ENCODE measurements at places on chromosomes 3 and 15.

DNA sequence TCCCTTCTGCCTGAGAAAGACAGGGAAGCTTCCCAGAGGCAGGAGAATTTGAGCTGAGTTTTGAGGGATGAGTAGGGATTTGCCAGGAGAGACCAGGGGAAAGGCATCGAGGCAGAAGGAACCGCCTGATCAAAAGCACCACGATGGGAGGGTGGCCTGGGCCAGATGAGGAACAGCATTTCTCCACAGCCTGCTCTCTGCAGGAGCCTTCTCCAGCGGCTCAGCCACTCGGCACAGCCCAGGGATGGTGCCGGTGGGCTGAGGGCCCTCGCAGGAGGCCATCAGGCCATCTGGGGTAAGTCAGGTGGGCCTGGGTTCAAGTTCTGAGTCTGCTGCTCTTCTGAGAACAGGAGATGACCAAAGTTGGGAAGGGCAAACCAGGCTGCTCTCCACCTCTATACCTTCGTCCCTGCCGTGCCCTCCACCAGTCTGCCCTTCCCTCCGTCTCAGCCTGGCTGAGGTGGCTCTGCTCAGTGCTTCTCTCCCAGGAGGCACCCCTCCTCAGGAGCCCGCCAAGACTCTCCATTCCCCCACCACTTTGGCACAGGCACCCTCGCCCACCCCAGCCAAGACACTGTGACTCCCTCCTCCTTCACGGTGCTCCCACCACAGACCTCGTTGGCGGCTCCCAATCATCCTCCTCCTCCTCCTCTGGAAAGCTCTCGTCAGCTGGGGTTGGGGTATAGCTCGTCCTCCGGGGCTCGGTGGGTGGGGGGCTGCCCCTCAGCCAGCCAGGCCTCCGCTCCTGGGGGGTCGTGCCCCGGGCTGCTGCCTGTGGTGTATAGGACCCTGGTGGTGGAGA lies 34.9 kb downstream of the GRIP2 start:
- no peak for DNase-seq

- no peak for DNase-seq
Observed at GRCh38 chr3:5078151-5078550, 43.9 kb upstream of the ARL8B start.

- DNase-seq, result no peak
Observed at GRCh38 chr3:196138482-196139254, 56.8 kb upstream of the TFRC start.

- DNase-seq, result no peak
Observed at GRCh38 chr3:102665183-102665582, 230.4 kb downstream of the ZPLD1 start.

GRCh38 chr3:78090382-78090781 lies 1050.5 kb downstream of the ROBO2 start:
- DNase-seq, result no peak

DNA sequence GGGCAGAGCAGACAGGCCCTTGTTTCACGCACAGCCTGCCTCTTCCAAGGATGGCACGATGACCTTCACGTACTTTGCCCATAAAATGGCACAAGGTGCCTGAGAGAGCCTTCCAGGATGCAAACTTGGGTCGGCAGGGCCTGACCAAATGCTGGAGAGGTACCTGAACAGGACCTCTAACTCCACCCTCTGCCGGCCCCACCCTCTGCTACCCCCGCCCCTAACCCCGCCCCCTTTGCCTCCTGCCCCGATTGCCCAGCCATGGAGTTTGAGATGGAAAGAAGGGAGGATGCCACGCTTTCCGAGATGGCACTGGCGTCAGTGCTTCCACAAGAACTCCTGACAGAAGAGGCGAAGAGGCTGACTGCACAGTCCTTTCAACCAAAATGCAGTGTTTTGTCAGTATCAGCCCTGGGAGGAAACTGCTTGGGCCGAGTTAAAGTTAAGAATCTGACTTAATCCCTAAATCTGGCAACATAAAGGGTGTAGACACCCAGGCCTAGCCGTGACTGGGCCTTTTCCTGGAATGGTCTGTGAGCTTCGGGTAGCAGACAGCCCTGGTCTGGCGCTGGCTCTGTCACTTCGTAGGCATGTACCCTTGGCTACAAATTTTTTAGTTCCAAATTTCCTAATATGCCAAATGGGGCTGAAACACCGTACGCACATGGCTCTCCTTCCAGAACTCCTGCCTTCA lies 230.3 kb upstream of the RGMA start:
- no peak for DNase-seq

DNA sequence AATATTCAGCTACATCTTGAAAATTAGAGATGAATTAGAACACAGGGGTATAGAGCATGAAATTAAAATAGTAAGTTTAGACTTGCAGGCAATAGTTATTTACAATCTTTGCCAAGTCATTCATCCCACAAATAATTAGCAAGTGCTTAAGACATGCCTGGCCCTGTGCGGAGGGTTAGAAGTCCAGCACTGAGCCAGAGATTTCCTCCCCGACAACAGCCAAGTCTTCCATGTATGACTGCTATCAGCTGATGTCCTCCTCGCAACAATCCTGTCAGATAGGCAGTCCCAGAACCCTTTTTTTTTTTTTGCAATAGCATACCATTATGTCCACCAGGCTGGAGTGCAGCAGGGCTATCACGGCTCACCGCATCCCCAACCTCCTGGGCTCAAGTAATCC lies 14.6 kb downstream of the SIN3A start:
- no peak for DNase-seq

GRCh38 chr3:128408693-128409623 lies 57.7 kb downstream of the DNAJB8 start:
- DNase-seq, result no peak

DNA sequence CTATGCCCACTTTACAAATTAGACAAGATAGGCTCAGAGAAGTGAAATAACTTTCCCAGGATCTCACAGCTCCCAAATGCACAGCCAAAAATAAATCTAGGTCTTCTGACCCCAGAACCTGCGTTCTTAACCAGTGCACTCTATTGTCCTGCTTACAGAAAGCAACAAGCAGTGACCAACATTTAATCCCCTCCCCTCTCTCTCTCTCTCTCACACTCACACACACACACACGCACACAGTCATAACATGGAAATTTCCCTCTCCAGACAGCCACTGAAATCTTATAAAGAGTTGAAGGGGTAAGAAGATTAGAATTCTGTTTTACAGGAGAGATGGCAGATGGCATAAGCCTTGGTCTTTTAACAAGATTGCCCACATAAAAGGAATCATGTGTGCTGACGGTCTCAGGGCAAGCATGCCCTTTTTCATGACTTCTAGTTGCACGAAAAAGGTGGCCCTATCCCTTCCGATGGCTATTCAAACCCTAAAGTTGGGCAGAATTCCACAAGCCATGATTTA lies 29.4 kb downstream of the EOGT start:
- DNase-seq, result no peak

GRCh38 chr3:173744895-173745294 lies 347.4 kb downstream of the NLGN1 start:
- no peak for DNase-seq

DNA sequence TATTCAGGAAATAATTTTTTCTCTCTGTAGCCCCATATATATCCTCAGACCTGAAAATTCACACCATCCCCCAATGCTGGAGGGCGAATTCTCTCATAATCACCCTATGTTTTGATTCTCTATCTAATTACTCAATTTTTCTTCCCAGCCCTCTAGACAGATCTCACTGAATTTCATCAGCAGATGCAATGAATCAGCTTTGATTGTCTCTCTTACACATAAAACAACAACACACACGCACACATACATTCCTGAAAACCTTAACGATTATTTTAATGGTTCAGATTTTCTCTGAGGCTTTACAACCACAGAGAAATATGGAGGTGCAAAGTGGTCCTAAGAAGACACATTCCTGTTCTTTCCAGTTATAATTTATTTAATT lies 11.1 kb downstream of the RBMS3 start:
- no peak for DNase-seq

DNA sequence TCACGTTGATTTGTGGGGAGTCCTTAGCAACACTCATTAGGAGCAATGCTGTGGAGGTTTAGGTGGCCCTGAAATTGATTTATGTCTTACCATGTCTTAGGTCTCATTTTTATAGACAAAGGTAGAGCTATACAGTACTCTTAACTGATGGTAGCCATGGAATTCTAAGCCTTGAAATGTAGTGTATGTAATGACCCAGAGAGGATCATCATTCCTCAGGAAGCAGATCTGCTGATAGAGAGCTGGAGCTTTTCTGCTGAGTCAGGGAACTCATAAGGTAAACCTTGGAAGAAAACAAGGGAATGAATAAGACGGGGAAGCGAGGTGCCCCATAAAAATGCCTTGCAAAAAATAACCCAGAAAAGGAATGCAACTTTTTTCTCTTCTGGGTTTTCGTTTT lies 34.0 kb upstream of the ZNF639 start:
- no peak for DNase-seq

- peak; percentile 96 for DNase-seq
Observed at GRCh38 chr15:67150023-67150860, 84.8 kb downstream of the SMAD3 start.

DNA sequence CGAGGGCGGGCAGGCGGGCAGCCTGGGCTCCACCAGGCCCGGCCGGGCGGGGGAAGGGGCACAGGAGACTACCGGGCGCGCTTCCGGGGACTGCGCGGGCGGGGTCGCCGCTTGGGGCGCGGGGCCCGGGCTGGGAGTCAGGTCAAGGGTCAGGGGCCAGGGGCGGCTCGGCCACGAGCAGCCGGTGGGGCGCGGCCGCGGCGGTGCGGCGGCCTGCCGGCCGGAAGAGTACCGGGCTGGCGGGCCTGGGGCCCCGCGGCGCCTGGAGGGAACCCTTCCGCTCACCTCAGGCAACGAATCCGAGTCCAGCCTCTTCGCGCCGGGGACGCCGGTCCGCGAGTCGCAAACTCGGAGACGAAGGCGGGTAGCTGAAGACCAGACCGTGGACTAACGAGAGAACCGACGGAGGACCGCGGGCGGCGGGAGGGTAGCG lies 225 bp downstream of the RHOA start:
- no peak for DNase-seq

GRCh38 chr3:112338021-112338726 lies 5.2 kb downstream of the CD200 start:
- no peak for DNase-seq

GRCh38 chr3:128727059-128727458 lies 1.1 kb downstream of the RAB7A start:
- DNase-seq, result no peak

DNA sequence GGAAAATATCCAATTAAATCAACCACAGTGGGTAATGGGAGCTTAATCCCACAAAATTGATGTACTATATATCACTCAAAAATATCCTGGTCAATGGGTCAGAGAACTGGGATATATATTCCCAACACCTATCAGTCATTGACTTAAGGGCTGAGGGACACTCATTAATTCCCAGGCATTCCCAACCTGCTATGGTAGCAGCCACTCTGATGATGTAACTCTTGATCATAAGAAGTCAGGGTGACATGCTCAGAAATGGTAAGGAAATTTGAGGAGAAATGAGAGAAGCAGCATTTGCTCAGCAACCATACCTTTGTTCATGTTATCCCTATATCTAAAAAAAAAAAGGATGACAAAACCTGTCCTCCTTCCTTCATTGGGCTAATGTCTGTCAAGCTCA lies 3.1 kb upstream of the PLOD2 start:
- DNase-seq, result no peak

GRCh38 chr3:134956395-134956794 lies 161.3 kb downstream of the EPHB1 start:
- no peak for DNase-seq

DNA sequence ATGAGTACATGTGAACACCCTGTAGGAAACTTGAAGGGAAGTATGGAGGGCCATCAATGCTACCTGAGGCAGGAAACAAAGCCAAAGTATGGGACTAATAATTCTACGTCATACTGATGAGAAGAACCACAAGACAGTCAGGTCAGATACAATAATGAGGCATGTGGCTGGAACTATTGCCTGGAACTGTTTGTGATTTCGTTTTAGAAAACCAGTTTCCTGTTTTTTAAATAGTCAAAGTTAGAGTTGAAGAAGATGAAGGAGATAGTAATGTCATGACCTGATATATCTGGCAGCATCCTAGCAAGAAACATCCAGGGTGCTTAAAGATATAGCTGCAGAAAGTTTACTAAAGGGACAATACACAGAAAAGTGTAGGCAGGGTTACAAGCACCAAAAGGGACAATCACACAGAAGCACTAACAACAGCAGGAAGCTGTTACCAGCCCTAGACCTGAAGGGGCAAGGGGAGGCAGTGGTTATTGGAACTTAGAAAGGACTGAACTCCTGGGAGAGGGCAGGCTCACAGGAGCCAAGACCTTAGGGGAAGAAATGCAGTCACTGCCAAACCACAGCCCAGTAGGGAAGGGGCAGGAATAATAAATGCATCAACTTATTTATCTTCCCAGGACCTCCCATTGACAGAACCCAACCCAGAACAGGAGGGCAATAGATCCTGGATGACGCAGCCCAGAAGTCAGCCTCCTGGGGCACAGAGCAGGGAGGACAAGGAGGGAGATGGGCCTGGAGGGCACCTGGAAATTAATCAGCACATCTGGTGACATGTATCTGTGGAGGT lies 302.1 kb upstream of the STT3B start:
- DNase-seq, result no peak

- DNase-seq, result no peak
Observed at GRCh38 chr3:37892927-37893600, 31.4 kb downstream of the CTDSPL start.

GRCh38 chr3:151579571-151580270 lies 118.9 kb upstream of the IGSF10 start:
- no peak for DNase-seq

GRCh38 chr3:178706411-178706810 lies 170.2 kb downstream of the KCNMB2 start:
- DNase-seq, result no peak

GRCh38 chr3:21876782-21877181 lies 125.8 kb upstream of the ZNF385D start:
- no peak for DNase-seq

GRCh38 chr3:5217824-5218595 lies 30.5 kb downstream of the EDEM1 start:
- no peak for DNase-seq

DNA sequence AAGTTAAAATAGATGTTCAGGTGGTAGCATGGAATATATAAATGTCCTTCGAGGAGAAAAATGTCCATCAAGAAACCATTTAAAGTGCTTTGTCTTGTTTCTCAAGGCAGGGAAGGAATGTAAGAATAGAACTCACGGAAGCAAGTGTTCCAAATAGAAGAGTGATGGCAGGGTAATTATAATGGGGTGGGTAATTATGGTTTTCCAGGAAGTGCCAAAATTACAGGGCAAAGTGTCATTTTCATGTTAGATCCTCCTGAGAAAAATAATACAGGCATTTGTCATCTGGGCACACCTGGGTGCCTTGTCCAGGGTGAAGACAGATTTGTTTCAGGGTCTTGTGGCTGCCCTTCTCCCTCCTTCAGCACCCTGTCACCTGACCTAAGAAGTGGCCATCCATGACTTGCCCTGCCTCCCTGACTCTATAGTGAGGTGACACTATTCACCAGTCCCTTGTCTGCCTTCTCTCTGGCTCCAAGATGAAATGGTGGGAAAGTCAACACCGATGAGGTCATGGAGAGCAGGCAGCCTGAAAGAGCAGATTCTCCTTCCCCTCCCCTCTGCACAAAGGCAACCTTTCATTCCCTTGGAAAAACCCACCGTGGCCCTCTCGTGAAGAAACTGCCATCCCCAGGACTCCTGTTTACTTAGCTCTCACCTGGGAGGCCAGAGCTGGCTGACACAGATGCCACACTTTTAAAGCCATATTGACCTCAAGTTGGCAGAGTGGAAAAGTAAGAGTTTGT lies 45.1 kb upstream of the AMOTL2 start:
- DNase-seq, result no peak
